ENCODE measurements at places on chromosomes 6 and 20.

DNA sequence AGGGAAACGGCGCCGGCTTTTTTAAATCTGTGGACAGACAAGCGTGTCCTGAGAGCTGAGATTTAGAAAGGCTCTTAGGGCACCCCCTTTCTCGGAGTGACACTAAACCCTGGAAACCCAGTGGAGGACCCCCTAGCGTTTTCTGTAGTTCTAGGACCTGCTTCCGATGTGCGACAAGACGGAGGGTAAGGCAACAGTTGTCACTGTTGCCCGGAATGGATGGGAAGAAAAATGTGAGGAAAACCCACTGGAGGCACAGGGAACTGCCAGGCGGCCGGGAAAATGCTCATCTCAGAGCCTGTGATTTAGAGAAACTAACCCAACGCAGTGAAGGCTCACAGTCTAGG, 551 bp upstream of the ATP5F1E start:
- no peak for DNase-seq

DNA sequence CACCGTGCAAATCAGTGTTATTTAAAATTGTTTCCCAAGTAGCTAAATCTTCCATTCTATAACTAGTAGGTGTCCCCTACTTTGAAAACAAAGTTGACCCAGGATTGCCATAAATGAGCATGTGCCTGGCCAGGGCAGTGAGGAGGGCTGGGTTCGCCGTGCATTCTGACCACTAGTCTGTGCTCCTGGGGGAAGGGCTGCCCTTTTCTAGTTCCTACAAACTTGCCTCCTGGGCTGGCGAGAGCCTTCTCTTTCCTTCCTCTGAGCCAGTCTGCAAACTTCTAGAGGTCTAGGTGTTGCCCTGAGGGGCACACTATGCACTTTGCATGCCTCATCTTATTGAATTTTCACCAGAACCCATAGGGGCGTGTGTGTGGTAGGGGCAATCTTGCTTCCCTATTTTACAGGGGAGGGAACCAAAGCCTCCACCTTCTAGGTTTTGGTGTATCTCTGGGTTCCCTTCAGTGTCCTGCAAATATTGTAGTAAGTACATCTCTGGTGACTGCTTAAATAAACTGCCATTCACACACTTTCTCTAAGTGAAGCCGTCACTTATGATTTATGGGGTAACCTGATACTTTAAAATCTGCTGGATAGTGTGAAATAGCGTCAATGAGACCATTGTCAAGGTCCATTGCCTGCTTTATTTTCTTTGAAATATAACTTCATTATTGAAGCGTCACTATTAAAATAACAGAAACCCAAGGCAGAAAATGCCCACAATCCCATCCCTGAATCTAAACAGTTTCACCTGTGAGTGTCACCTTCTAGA, 42.2 kb downstream of the CDH26 start:
- DNase-seq = no peak

GRCh38 chr6:47478233-47479139, 897 bp downstream of the CD2AP start:
- no peak for DNase-seq

- no peak for DNase-seq
Observed at GRCh38 chr6:45606831-45607400, 229.2 kb upstream of the SUPT3H start.

DNA sequence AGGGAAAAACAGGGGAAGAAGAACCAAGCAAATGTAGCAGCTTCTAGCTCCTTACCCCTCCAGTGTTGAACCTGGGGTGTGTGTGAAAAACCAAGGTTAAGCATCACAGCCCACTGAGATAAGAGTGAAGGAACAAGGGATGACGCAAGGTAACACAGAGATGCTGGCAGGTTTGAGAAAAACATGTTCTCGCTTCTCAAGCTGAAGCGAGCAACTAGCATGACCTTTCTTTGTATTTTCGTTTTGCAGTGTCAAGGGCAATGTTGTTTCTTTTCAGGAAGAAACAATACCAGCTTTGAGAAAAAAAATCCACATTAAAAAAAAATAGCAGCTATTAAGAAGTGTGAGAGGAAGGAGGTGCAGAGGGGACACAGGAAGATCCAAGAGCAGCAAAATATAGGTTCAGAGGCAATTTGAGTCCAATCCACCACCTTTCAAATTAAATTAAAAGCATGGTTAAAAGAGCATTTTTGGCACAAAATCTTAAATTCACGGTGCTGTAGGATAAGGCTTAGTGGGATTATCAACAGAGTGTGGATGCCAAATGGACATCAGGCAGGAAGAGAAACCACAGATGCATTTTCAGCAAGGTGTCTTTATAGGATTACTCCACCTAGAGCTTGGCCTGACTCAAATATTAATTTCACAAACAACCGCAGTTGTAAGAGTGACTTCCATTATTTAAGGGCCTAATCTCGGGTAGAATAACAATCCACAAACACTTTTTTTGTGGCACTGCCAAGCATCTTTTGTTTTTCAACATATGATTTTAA, 70.9 kb downstream of the SYNE1 start:
- no peak for DNase-seq

- no peak for DNase-seq
Observed at GRCh38 chr20:58384821-58385220, 4.2 kb upstream of the VAPB start.

DNA sequence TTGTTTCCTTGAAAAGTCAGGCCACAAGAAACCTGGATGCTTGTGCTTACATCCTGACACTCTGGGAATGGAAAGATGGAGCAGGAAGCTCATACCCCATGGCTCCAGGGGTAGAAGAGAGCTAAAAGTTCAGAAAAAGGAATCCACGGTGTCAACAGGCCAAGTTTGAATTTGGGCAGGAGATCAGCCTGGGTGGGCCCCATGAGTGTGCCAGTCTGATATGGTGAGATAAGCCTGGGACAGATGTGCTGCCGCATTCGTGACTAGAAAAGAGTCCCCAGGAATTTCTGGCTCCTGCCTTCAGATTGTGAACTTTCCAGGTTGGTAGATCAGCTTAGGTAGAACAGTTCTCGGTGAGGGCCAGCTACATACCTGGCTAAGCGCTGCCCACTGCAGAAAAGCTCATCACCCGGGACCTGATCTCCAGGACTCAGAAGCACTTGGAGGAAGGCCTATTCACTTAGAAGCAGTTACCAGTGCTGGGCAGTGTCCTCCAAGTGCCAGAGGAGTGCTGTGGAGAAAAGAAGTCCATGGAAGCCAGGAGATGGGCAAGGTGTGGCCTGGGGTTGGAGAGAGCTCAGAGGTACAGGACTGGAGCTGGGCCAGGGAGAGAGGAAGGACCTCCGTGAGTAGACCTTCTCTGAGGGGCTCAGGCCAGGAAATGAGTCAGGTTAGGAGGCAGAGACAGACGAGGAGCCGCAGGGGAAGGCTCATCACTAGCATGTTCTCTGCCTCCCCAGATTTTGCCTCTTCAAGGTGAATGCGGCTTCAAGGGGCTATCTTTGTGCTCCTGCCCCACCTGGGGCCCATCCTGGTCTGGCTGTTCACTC, at the start of gene TSPO2:
Gene TSPO2 (plus strand): TSS at position 242 of the 830 bp plus-strand sequence. CDS start 519 bp downstream, at position 761.
- no peak for DNase-seq

DNA sequence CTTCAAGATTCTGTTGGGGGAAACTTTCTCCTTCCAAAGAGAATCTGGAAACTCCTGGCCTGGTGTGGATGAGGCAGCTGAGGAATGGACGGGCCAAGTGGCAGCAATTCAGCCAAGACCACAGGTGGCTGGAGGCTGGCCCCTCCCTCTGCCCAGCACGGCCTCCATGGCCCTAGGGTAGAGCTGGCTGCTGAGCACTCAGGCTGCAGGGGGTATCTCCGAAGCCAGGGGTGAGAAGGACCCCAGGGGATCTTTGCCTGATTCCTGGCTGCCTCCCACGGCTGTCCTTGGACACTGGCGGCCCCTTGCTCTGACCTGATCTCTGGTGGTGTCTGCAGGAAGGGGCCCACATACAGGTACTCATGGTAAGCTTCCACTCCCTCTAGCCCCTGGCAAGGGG, 39.0 kb downstream of the GRM4 start:
- no peak for DNase-seq

DNA sequence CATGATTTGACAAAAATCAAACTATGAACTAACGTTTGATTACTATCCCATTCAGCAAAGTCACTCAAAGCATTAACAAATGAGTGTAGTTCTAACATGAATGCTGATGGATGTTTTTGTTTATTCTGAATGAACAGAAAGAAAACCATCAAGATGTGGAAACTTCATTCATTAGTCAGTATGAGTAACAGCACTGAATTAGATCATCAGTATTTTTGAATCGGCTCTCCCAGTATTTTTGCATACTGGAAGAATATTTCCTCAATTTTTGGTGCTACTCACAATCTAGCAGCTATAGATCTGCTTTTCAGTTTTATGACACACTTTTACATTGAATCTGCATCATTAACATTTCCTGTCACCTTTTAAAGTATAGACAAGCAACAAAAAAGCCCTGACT, 63.8 kb upstream of the CD83 start:
- DNase-seq = no peak

DNA sequence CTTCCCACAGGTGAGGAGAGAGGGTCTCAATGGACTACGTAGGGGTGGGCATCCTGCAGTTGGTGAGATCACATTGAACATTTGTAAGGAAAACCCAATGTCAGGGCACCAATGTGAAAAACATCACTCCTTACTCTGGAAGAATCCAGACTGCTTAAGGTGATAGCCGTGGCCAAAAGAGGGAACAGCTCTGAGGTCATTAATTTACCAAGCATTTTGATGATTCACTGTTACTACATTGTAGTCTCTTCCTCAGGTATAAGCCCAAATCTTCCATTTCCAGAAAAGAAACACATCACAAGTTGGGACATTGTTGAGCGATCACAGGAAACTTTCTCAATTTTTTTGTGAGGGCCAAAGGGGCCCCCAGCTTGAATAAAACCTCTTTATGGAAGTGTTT, 61.1 kb upstream of the SPTLC3 start:
- no peak for DNase-seq

GRCh38 chr6:155100087-155100486, 105.0 kb downstream of the TIAM2 start:
- DNase-seq = no peak

DNA sequence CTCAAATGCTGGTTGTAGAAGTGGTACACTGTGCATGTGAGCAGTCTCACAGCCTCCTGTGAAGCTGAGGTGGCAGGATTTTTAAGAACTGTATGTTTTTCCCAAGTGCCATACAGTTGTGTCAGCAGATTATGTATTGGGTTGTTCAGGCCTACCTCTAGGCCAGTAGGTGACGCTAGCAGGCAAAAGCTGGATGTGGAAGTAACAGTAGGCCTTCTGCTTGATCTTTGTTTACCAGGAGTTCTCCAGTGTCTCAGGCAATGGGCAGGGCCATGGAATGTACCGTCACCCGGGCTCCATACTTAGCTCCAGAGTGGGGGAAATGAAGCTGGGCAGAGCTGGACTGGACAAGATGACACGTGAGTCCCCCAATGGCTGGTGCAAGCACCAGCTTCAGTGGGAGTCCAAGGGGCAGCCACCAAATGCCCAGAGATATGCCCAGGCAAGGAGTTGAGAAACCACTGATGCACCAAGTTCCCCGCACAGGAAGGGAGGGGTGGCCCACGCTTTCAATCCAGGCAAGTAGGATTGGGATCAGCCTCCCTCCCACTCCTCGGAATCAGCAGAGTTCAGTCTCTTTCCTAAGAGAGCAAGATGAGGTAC, 289.7 kb downstream of the HTR1B start:
- DNase-seq = no peak

GRCh38 chr6:34315780-34316179, 67.0 kb upstream of the SMIM29 start:
- no peak for DNase-seq

DNA sequence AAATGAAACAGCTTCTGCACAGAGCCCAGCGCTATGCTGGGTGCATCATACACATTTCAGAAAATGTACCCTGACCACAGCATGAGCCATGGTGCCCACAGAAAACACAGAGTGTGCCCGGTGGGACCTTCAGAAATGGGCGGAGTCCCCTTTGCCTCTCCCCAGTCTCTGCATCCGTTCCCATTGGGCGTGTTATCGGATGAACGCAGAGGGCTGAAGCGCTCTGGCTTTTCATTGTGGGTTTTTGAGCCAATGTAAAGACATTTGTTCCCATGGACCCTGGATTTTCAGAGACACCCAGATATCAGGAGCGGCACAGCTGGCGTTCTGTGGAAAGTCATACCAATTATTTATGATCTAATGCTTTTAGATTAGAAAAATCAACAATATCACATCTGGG, 99.8 kb downstream of the DACT2 start:
- DNase-seq = no peak

- DNase-seq = no peak
Observed at GRCh38 chr6:11921017-11921438, 91.1 kb upstream of the HIVEP1 start.

- no peak for DNase-seq
Observed at GRCh38 chr6:136371959-136372358, 82.3 kb upstream of the BCLAF1 start.
